ENCODE measurements at places on chromosomes 16 and 17.

- no peak for DNase-seq
Measured at GRCh38 chr16:26627958-26628357, 438.8 kb upstream of the C16orf82 start.

GRCh38 chr17:59365383-59365981 is 34.0 kb downstream of the YPEL2 start:
- peak; percentile 68 for DNase-seq

DNA sequence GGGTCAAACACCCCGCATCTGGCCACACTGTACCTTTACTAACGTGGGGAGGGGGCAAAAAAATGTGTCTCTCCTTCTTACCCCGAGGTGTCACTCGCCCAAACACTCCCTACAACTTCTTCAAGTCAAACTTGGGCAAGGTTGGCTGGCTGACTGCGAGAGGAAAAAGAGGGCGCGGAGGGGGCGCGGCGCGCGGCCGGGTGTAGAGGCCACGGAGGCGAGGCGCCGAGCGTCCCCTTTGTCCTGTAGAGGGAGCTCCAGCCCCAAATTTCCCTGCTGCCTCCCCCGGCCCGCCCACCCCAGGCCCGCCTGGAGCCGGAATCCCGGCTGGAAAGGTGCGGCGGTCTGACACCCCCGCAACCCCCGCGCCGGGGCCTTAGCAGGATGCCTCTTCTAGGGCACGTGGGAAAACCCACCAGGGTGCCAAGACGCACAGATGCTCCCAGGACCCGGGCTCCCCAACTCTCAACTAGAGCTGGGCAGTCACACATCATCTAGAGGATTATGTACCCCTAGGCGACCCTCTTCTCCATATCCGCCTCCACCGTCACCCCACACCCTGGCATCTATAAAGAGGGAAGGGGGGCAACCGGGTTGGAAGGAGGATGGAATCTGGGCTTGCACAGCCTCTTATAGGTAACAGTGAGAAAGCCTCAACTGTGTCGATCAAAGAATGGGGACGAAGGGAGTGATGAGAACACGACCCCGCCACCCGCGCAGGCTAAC is 4.2 kb downstream of the IRX3 start:
- no peak for DNase-seq

DNA sequence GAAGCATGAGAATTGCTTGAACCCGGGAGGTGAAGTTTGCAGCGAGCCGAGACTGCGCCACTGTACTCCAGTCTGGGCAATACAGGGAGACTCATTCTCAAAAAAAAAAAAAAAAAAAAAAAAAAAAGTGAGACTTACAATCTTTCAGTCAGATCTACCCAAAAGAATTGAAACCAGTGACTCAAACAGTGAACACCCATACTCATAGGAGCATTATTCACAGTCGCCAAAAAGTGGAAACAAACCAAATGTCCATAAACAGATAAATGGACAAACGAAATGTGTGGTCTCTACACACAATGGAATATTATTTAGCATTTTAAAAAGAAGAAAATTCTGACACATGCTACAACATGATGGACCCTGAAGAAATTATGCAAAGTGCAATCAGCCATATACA is 9.1 kb upstream of the SCNN1B start:
- DNase-seq = no peak

GRCh38 chr17:17876959-17877528 is 40.3 kb upstream of the SREBF1 start:
- DNase-seq = no peak

DNA sequence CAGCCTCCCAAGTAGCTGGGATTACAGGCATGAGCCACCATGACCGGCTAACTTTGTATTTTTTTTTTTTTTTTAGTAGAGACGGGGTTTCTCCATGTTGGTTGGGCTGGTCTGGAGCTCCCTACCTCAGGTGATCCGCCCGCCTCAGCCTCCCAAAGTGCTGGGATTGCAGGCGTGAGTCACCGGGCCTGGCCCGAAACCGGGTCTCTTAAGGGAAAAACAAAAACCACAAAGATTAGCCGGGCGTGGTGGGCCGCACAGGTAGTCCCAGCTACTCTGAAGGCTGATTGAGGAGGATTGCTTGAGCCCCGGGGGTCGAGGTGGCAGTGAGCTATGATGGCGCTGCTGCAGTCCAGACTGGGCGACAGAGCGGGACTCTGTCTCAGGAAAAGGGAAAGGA is 19.9 kb upstream of the RBL2 start:
- no peak for DNase-seq

DNA sequence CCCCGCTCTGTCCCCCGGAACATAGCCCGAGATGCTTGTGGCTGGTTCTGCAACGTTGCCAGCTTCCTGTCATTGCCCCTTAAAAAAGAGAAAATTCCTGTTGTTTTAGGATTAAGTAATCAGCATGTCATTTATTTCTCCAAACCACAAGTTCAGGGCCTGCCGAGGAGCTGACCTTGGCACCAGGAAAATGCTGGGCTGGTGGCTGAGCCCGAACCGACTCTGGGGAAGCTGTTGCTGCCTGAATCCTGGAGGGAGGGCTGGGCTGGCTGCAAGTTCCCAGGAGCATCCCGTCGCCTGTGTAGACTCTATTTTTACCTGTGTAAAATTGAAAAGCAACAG is 130.9 kb upstream of the FOXF1 start:
- no peak for DNase-seq

DNA sequence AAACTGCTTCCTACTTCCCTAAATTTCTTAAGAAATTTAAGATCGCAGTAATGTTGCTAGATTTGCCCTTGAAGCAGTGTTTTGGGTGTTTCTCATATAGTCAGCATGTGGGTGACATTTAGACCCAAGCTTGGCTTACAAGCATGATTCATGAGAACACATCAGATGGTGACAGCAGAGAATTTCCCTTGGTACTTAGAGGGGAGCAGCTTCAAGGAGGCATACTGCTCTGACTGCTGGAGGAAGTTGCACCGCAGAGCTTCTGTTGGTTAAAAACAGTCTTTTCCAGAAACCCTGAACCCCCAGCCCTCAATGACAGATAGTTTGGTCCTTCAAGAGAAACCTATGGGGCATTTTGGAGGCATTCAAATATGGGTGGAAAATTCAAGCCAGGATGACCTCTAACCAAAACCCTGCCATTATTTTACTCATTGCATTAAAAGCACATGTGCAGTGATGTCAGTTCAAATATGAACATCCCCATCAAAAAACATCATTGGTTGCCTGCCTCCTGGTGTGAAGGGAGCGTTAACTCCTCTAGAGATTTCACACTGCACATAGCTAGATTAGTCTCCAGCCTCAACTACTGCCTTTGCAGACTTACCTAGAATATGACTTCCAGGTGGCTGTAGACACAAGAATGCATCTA is 201.5 kb upstream of the CACNG5 start:
- DNase-seq = no peak

DNA sequence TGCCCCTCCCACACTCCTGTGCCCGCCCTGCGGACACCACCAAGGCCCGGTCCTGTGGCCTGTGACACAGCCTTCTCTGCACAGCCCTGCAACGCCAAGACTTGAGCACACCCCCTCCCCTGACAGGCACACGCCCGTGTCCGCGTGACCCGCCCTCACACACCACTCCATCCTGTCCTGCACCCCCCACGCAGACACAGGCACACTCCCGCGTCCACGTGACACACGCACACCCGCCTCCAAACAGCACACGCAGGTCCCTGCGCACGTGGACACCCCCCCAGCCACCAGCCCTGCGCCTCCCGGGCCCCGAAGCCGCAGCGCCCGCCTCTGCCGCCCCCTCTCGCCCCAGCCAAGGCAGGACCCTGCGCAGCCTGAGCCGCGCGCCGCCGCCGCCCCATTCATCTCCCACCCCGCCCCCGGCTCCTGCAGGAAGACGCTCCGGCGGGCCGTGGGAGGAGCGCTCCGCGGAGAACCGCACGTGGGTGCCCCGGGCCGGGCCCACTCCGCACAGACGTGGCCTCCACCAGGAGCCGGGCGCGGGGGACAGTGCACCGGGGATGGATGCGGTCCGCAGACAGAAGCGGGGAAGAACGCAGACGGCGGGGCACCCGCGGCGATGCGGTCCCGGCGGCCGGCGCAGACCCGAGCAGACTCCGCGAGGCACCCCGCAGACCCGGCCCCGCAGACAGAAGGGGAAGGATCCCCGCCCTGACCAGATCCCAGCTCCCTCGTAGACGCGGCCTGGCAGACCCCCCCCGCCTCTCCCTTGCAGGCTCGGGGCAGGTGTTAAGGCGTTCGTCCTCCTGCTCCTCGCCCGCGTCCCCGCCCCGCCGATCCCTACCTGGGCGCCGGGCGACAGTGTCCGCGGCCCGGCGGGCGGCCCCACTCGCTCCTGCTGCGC is 506 bp downstream of the CAMKK1 start:
- DNase-seq = no peak

DNA sequence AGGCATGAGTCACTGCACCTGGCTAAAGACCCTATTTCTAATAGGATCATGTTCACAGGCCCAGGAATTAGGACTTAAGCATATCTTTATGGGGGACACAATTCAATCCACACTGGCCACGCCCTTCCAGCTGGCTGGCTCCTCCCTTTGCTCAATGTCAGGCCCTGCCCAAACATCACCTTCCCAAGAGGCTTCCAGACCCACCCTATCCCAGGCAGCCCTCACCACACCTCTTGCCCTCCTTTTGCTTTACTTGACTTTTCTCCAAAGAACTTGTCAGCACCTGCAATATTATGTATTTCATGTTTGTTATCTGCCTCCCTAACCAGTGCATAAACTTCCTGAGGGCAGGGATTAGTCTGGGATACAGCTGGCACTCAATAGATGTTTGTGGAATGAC is 109.6 kb upstream of the CDH5 start:
- no peak for DNase-seq
